ENCODE measurements at places on chromosomes 16 and 17.

DNA sequence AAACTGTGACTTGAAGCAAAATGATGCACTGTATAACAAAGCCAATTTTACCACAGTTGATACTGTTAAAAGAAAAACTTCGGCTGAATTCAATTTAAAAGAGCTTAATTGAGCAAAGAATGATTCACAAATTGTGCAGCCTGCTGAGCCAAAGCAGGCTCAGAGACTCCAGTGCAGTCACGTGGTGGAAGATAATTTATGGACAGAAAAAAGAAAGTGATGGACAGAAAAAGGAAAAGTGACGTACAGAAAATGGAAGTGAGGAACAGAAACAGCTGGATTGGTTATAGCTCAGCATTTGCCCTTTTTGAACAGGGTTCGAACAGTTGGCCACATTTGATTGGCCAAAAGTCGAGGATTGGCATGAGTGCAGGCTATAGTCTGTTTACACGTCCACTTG lies 25.7 kb downstream of the ZSWIM7 start:
- no peak for DNase-seq

DNA sequence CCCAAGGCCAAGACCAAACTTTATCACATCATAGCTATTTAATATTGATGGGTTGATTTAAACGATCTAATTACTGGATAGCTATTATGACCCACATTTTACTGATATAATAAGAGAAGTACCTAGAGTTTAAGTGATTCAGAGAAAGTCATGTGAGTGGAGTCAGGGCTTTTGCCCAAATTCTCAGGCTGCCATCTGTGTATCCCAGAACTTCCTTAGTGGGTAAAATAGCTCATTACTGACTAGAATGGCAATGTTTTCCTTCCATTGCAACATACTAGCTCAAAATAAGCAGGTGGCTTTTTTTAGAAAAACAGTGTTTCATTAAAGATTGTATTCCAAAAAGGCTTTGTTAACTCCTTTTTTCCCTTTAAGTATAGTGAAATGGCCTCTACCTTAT lies 113.9 kb upstream of the MAF start:
- no peak for DNase-seq

DNA sequence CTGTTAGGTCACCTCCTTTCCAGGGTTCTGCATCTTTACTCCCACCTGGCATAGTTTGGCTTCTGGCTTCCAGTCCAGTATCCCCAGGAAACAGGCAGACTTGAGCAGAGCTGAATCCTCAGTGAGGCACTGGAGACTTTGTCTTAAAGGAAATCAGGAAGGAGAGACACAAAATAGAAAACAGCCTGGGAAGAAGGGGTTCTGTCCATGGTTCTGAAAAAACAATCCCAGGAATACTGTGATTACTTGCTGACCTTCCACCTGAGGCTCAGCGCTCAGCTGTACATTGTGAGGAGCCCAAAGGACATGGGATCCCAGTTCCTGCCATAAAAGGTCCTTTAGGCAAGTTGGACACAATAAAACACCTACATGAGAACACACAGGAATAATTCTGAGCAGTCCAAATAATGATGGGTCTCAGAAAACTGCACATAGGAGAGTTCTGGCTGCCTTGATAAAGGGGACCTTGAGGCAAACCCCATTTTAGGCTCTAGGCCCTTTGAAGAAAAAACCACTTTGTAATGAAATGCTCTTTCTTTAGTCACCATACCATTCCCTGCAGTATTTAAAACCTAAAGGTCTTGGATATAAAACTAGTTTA lies 81.4 kb upstream of the CRHR1 start:
- DNase-seq: no peak

DNA sequence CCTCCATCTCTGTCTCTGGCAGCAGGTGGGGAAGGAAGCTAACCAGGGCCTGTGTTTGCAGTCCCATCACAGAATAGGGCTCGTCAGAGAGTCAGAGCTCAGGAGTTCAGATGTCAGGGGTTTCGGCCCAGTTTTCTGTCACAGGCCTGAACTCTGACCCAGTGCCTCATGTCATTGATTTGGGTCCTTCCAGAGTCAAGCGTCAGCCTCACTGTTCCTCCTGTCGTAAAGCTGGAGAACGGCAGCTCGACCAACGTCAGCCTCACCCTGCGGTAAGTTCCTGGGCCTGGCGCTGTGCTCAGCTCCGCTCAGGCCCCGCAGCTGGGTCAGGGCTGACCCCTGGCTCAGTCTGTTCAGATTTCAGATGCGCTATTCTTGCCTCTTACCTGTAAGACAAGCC lies 10.7 kb downstream of the CTNS start:
- DNase-seq: no peak

DNA sequence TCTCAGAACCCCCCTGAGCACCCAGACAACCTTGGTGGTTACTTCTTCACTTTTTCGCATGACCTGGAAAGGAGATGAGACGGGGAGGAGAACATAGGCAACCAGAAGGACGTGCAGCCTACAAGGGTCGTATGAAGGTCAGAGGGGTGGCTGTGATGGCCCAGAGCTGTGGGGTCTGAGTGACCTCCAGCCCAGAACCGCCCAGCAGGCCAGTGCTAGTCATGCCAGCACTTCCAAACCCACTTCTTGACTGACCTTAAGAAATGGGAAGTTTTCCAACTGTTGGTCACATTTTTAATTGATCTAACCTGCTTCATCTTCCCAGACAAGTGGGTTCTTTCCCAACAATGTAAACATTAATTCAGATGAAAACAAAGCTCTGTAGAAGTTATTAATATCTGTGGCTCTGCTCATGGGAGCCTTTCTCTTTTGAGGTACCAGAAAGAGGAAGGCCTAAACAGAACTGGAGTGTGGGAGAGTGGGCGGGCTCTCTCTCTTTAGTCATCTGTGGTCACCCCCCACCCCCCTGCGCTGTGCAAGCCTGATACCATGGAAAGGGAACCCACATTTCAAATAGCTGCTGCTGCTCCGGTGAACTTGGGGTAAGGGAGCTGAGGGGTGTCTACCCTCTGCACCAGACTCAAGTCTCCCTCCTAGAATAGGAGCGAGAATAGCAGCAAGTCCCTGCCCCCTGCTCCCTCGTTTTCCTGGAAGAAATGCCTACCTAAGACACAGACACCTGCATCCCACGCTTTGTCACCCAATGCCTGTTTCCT lies 101.6 kb downstream of the RAB11FIP4 start:
- DNase-seq: peak; percentile 69

GRCh38 chr17:46082257-46082656 lies 83.2 kb downstream of the STH start:
- DNase-seq: no peak

DNA sequence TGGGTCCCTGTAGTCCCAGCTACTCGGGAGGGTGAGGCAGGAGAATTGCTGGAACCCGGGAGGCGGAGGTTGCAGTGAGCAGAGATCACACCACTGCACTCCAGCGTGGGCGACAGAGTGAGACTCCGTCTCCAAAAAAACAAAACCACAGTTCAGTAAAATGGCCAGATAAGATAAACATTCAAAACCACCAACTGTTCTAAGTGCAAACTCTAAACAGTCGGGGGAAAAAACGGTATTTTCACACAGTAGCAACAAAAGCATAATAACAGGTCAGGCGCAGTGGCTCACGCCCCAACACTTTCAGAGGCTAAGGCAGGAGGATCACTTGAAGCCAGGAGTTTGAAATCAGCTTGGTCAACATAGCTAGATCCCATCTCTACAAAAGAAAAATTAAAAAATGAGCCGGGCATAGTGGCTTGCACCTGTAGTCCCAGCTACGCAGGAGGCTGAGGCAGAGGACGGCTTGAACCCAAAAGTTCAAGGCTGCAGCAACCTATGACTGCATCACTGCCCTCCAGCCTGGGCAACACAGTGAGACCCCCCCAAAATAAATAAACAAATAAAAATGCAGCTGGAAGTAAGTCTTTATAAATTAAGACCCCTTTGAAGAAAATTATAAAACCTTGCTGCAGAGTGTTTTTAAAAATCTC lies 10.8 kb upstream of the HASPIN start:
- DNase-seq: no peak

DNA sequence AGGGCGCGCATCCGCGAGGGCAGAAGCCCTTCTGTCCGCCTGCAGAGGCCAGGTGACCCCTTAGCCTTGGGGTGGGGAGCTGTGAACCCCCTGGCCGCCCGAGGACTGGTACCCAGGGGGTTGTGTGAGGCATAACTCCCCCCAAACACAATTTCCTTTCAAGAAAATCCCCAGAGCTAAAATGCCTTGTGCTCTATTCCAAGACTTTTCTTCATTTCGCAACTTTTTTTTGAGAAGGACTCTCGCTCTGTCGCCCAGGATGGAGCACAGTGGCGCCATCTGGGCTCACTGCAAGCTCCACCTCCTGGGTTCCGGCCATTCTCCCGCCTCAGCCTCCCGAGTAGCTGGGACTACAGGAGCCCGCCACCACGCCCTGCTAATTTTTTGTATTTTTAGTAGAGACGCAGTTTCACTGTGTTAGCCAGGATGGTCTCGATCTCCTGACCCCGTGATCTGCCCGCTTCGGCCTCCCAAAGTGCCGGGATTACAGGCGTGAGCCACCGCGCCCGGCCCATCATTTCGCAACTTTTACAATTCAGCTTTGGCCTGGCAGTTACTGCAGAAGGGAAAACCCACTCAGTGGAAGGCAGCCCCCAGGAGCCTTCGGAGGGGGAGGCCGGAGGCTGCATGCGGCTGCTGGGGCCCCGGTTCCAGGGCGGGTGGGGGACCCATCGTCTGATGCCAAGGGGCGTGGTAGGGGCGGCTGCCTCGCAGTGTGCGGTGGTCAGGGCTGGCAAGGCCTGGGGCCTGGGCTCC lies 963 bp upstream of the APRT start:
- no peak for DNase-seq

- no peak for DNase-seq
Observed at GRCh38 chr17:79651761-79652160, 40.9 kb upstream of the RBFOX3 start.

DNA sequence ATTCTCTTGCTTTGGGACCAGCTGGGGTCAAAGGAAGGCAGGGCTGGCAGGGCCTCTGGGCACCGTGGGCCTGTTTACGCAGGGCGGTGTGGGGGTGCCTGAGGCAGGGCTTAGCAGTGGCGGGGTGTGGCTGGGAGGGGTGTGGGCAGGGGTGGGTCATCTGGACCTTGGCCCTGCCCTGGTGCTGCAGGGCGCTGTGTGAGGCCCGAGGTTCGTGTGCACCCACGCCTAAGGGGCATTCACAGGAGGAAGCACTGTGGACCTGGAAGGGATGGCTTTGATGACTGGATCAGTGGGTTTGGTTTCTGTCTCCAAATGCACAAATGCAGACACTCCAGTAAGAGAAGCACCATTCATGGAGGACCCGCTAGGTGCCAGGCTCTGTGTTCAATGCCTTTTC lies 37.3 kb downstream of the BCO1 start:
- no peak for DNase-seq

- DNase-seq: no peak
Observed at GRCh38 chr16:68378436-68379415, 67.9 kb downstream of the PRMT7 start.

- DNase-seq: no peak
Observed at GRCh38 chr16:87295661-87296531, 21.3 kb downstream of the C16orf95 start.

DNA sequence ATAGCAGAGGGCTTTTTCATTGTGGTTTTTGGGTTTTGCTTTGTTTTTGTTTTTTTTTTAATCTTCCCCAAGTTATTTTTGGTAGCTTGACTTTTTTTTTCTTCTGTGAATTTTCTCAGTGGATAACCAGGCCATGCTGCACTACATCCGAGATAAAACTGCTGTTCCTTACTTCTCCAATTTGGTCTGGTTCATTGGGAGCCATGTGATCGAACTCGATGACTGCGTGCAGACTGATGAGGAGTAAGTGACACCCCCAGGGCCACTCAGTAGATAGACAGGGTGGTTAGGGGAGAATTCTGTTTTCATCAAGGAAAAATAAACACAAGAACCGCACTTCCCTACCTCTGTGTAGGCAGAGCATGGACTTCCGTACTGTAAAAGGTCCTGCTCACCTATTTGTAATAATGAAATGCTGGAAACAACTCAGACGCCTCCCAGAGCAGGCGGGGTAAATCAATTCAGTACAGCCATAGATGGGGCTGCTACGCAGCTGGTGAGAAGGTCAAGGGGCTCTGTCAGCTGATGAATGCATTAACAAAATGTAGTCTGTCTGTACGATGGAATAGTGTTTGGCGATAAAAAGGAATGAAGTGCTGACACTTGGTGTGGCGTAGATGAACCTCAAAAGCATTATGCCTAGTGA lies 28.6 kb downstream of the CLEC16A start:
- no peak for DNase-seq

DNA sequence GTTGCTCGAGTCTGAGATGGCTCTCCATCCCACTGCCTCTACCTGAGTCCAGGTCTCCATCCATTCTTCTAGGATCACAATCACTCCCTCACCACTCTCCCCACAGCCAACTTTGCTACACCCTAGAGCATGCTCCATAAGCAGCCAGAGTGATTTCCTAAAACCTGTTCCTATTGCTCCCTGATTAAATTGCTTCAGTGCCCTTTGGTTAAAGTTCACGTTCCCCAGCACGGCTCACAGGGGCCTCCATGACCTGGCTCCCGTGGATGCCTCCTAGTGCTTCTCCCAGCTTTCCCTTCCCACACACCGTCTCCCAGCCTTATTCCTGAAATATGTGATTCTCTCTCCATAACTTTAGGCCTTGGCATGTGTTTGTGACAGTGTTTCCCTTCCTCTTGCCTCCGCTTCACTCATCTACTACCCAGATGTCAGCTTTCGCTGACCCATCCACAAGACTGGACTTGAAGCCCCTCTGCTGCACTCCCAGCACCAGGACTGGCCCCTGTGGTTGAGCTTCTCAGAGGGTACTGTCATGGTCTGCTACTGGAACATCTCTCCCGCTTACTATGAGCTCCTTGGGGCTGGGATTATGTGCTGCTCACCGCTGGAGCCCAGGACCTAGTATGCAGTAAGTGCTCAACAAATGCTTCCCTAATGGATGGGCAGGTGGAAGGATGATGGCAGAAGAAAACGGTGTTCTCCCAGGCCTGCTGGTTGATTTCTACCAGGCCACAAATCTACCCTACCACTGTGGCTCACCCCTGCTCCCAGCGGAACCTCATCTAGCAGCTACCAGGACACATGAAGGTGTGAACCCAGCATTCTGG lies 17.9 kb downstream of the MYO18A start:
- no peak for DNase-seq

DNA sequence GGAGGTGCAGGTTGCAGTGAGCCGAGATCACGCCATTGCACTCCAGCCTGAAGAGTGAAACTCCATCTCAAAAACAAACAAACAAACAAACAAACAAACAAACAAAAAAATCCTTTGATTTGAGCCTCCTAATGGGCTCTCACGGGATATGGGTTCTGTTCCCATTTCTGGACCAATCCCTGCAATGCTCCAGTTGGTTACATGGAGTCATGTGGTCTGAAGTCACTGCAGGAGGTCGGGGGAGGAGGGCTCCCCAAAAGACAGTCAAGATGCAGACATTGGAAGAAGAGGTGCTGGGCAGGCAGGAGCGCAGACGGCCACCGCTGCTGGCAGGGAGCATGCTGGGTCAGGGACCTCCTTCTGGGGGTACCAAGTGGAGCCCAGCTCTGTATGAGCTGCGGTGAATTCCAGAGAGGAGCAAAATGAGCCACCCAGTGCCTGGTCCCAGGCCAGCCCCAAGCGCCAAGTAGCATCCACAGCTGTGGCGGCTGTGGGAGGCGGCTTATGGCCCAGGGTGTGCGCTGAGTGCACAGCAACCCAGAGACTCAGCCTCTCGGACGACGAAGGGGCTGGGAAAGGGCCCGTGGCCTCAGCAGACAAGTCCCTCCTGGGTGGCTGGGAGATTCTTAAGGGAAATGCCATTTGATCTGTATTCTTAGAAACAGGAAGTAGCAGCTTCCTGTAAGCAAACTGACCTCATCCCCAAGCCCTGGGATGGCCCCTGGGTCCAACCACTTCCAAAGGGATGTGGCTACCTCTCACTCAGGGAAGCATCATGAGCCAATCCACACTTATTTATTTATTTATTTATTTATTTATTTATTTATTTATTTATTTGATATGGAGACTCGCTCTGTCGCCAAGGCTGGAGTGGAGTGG lies 19.6 kb upstream of the ATP2A3 start:
- DNase-seq: no peak
